Lung (tissue), 17 donors: ENCODE measurements at places on chromosomes 7 and 10. TPM values are rescaled to one million over a fixed set of nuclear protein-coding genes. Genes with fewer than 3 reads are reported as not detected.
A peak's percentile ranks its signal among the peaks of the same experiment; 100 is the strongest.

Gene ADCY1
- total RNA-seq = 1.8 TPM

DNA sequence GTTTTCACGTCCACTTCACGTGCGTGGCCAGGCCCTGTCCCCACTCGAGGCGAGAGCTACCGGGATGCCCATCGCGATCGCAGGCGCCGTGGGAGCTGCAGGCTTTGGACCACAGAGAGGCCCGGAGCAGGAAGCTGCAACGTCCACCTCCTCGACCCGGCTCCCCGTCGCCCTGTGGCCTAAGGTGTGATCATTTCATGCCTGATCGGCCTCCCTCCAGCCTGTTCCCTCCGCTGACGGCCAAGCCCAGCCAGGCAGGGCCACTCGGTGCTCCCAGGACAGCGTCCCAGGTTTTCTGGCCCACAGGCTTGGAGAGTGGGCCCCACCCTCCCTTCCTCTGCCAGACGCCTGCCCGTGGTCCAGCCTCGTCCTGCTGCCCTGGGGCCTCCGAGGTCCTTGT, 19.6 kb downstream of the KNDC1 start:
- H3K27ac ChIP-seq = no peak overlapping the region
- no peaks in the 10 kb centered on the region for H3K4me1 ChIP-seq
- no peaks in the 10 kb centered on the region for H3K27me3 ChIP-seq
- no peak for DNase-seq
- no peak overlapping the region for H3K4me3 ChIP-seq

Gene SH2B2
- total RNA-seq = 3.3 TPM

DNA sequence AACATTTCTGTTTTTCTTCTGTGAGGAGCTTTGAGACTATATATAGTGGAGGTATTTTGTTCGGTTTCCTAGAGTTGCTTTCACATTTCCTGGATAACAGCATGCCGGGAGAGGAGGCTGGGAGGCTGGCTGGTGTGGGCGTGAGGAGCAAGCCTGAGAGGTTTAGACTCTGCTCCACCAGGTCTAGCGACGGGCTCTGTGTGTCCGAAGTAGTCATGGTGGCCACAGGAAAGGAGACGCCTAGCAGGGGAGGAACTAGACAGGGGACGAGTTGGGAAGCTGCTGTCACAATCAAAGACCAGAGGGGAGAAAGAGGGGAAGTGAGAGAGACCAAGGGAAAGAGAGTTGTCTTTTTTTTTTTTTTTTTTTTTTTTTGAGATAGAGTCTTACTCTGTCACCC, 19.6 kb downstream of the PTPRE start:
- no peak overlapping the region for H3K4me3 ChIP-seq
- peaks cover 10% of the 10 kb centered on the region for H3K4me1 ChIP-seq
- H3K27me3 ChIP-seq = no peaks in the 10 kb centered on the region
- H3K36me3 ChIP-seq = no peaks in the 10 kb centered on the region
- DNase-seq = no peak
- peak overlapping the region; percentile 74 for H3K27ac ChIP-seq

GRCh38 chr7:116876664-116877442, 14.5 kb downstream of the CAPZA2 start:
- H3K27ac ChIP-seq = peak overlapping the region; percentile 89
- no peak overlapping the region for H3K4me3 ChIP-seq
- DNase-seq = peak; percentile 22

- no peak overlapping the region for H3K27ac ChIP-seq
- no peak for DNase-seq
- H3K4me3 ChIP-seq = no peak overlapping the region
- no peaks in the 10 kb centered on the region for H3K27me3 ChIP-seq
- H3K36me3 ChIP-seq = peaks cover 9% of the 10 kb centered on the region
These were observed 27.9 kb downstream of the PAPOLB start for GRCh38 chr7:4833691-4834600.

- no peaks in the 10 kb centered on the region for H3K4me1 ChIP-seq
- no peak overlapping the region for H3K27ac ChIP-seq
- H3K4me3 ChIP-seq = no peak overlapping the region
- H3K27me3 ChIP-seq = no peaks in the 10 kb centered on the region
- no peak for DNase-seq
These were observed 60.7 kb downstream of the ZNF92 start for GRCh38 chr7:65434307-65434706.

Gene PTN
- 0.77 TPM for total RNA-seq

DNA sequence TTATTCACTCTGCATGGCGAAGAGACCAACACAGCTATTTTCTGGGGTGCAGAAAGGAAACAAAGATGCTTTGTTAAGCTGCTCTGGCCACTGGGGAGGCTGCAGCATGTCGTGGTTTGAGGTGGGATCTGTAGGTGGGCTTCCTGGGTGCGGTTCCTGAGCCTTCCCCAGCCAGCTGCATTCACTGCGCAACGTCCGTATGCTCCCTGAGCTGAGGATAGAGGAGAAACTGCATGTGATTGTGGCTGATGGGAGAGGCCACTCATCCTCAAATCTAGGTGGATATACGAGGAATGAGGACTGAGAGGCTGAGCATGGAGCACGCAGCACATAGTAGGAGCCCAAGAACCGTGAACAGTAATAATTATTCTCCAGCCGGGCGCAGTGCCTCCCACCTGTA, 9.9 kb upstream of the DNAAF5 start:
- H3K27me3 ChIP-seq = no peaks in the 10 kb centered on the region
- no peak overlapping the region for H3K27ac ChIP-seq
- H3K36me3 ChIP-seq = no peaks in the 10 kb centered on the region
- no peak for DNase-seq
- no peak overlapping the region for H3K4me3 ChIP-seq

Gene CEP55
- total RNA-seq = 3.5 TPM

- H3K4me3 ChIP-seq = no peak overlapping the region
- no peak for DNase-seq
- no peaks in the 10 kb centered on the region for H3K36me3 ChIP-seq
- H3K27me3 ChIP-seq = no peaks in the 10 kb centered on the region
- H3K27ac ChIP-seq = no peak overlapping the region
These were observed 5.6 kb upstream of the PSTK start for GRCh38 chr10:122974543-122975064.

GRCh38 chr7:99622596-99622995, 5.8 kb downstream of the ZSCAN25 start:
- H3K36me3 ChIP-seq = peaks cover 49% of the 10 kb centered on the region
- H3K4me1 ChIP-seq = peaks cover 4% of the 10 kb centered on the region
- H3K27me3 ChIP-seq = no peaks in the 10 kb centered on the region

DNA sequence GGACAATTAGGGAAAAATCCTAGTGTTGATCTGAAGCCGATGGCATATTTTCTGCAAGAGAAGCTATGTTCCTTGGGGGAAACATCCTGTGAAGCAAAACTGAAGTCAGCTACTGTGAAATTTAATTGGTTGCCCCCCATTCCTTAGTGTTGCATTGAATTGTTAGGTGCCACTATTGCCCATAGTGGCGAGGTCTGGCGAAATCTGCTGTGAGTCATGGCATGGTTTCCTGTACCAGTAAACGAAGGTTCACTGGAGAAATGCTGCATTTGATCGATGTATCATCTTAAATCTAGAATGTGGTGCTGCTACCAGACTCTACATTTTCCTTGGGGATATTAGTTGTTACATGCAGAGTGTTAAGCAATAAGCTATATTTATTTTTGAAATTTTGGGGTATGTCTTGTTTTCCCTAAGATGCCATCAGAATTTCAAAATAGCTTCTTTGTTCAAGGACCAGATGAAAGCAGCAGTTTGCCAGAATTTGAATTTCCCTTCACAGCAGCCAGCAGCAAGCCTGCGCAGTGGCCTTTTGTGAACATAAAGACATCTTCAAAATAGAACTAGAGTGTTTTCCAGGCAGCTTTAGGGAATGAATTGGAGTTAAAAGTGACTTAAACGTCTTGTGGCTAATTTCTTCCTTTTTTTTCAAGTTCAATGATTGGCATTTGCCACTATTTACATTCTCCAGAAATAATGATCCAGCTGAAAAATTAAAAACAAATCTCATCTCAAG, 348.6 kb upstream of the COBL start:
- no peak overlapping the region for H3K27ac ChIP-seq
- no peak overlapping the region for H3K4me3 ChIP-seq
- DNase-seq = no peak
- no peaks in the 10 kb centered on the region for H3K4me1 ChIP-seq
- H3K36me3 ChIP-seq = no peaks in the 10 kb centered on the region

- H3K36me3 ChIP-seq = no peaks in the 10 kb centered on the region
- no peak overlapping the region for H3K4me3 ChIP-seq
- no peak overlapping the region for H3K27ac ChIP-seq
- H3K4me1 ChIP-seq = no peaks in the 10 kb centered on the region
- no peak for DNase-seq
These were observed 32.0 kb upstream of the MYO3A start for GRCh38 chr10:25902002-25902401.

Gene NUB1
- total RNA-seq = 39.1 TPM

- H3K27ac ChIP-seq = no peak overlapping the region
- DNase-seq = no peak
- no peaks in the 10 kb centered on the region for H3K4me1 ChIP-seq
- no peaks in the 10 kb centered on the region for H3K27me3 ChIP-seq
- H3K4me3 ChIP-seq = no peak overlapping the region
These were observed 80.7 kb upstream of the RPA3 start for GRCh38 chr7:7799138-7799537.

DNA sequence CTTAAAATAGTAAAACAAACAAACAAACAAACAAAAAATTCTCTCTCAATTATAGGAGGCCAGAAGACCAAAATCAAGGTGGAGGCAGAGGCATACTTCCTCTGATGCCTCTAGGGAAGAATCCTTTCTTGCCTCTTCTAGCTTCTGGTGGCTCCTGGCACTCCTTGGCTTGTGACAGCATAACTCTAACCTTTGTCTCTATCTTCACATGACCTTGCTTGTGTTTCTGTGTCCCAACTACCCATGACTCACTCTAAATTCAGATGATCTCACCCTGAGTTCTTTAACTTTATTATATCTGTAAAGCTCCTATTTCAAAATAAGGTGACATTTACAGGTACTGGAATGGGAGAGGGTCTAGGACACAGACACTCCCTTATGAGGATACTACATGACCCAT, 88.3 kb upstream of the ANTXRL start:
- no peaks in the 10 kb centered on the region for H3K27me3 ChIP-seq
- DNase-seq = no peak
- H3K36me3 ChIP-seq = no peaks in the 10 kb centered on the region
- H3K27ac ChIP-seq = no peak overlapping the region

DNA sequence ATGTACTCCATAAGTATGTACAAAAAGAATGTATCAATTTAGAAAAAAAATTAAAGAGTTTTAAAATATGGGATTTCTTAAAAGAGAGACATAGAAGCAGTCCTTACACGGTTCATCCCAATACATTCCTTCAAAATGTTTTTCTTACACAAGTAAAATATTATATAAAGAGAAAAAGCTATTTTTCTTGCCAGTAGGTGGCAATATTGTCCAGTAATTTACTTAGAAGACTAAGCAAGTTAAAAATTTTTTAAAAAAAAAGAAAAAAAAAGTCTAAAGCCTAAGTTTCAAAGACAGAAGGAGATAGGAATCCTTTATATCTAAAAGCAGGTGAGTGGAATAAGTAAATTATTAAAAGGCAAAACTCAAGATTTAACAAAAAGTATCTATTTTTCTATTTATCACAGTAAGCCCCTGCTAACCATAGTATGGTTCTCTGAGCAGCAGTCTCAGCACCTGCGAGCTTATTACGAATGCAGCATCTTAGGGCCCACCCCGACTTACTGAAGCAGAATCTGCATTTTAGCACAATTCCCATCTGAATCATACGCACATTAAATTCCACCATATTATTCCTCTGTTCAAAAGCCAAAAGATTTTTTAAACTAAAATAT, 240.6 kb downstream of the DGKI start:
- no peaks in the 10 kb centered on the region for H3K27me3 ChIP-seq
- no peak overlapping the region for H3K4me3 ChIP-seq
- no peaks in the 10 kb centered on the region for H3K4me1 ChIP-seq
- H3K27ac ChIP-seq = no peak overlapping the region

GRCh38 chr10:92244796-92245195, 46.1 kb downstream of the CPEB3 start:
- H3K4me3 ChIP-seq = no peak overlapping the region
- no peak overlapping the region for H3K27ac ChIP-seq
- no peaks in the 10 kb centered on the region for H3K27me3 ChIP-seq
- no peaks in the 10 kb centered on the region for H3K36me3 ChIP-seq

Gene CWF19L1
- 30.0 TPM for total RNA-seq

Gene HOXA9
- 0.46 TPM for total RNA-seq

Gene COX15
- 37.6 TPM for total RNA-seq

GRCh38 chr7:47389171-47389922, 192.6 kb downstream of the TNS3 start:
- no peak overlapping the region for H3K27ac ChIP-seq
- no peak for DNase-seq
- no peaks in the 10 kb centered on the region for H3K27me3 ChIP-seq

GRCh38 chr10:122531939-122532338, 28.6 kb upstream of the DMBT1 start:
- peak; percentile 40 for DNase-seq
- H3K4me3 ChIP-seq = no peak overlapping the region
- no peaks in the 10 kb centered on the region for H3K4me1 ChIP-seq
- H3K27ac ChIP-seq = peak overlapping the region; percentile 21

DNA sequence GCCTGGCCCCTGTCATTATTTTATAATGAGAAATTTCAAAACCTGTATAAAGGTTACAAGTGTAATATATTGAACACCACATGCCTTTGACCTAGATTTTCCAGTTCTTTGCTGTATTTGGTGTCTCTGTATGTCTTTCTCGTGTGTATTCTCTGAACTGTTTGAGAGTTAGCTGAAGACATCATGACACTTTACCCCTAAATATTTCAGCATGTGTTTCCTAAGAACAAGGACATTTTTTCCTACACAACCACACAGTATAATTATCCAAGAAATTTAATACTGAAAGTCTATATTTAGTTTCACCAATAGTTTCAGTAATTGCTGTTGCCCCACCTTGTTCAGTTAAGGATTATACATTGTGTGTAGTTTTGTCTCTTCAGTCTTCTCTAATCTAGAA, 14.8 kb downstream of the ZRANB1 start:
- no peak overlapping the region for H3K4me3 ChIP-seq
- H3K27ac ChIP-seq = no peak overlapping the region
- DNase-seq = no peak
- H3K4me1 ChIP-seq = peaks cover 23% of the 10 kb centered on the region

DNA sequence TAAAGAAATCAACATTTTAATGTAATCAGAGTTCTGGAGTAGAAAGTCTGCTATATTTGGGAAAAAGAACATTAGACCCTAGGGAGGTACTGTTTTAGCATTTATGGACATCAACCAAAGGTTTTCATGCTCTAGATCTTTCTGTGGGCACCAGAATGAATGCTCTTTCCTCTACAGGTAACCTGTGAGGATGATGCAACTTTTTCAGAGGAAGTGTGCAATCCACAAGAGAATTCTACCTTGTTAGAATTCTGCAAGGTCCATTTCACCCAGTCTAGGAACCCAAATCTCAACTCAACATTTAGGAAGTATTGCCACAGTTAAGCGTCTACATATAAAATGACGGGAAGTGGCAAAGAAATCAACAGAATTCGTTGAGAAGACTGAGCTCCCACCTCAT, 139.9 kb upstream of the FAM171A1 start:
- no peak overlapping the region for H3K4me3 ChIP-seq
- no peak for DNase-seq
- H3K27me3 ChIP-seq = no peaks in the 10 kb centered on the region
- H3K4me1 ChIP-seq = peaks cover 11% of the 10 kb centered on the region
- H3K36me3 ChIP-seq = no peaks in the 10 kb centered on the region

Gene HOXA5
- total RNA-seq = 61.9 TPM

Gene THAP5
- 41.3 TPM for total RNA-seq

GRCh38 chr7:158321936-158322615, 265.5 kb downstream of the PTPRN2 start:
- no peaks in the 10 kb centered on the region for H3K27me3 ChIP-seq
- no peaks in the 10 kb centered on the region for H3K36me3 ChIP-seq
- no peak for DNase-seq
- no peaks in the 10 kb centered on the region for H3K4me1 ChIP-seq
- H3K4me3 ChIP-seq = no peak overlapping the region
- H3K27ac ChIP-seq = no peak overlapping the region

- no peaks in the 10 kb centered on the region for H3K4me1 ChIP-seq
- DNase-seq = no peak
- no peaks in the 10 kb centered on the region for H3K27me3 ChIP-seq
- no peak overlapping the region for H3K27ac ChIP-seq
These were observed 92.8 kb downstream of the EPDR1 start for GRCh38 chr7:38013246-38013645.
